ENCODE measurements at places on chromosomes 6 and 20.

GRCh38 chr6:119535332-119535731 is 185.8 kb upstream of the MAN1A1 start:
- no peak for DNase-seq

DNA sequence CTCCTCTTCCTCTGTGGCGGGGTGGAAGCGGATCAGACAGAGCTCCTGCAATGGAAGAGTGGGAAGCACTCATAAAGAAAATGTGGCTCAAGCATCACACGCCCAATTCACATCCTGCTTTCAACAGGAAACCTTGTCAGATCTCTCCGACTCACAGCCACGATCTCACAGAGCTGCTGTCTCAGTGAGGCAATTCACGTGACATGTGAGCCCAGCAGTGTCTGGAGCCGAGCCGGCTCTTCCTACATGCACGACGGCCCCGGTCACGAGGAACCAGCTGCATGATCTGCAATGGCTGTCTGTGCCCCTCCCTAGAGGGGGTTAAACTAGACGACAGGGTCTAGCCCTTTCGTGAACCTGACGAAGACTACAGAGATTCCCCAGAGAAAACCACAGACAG is 29.5 kb upstream of the TCFL5 start:
- no peak for DNase-seq

DNA sequence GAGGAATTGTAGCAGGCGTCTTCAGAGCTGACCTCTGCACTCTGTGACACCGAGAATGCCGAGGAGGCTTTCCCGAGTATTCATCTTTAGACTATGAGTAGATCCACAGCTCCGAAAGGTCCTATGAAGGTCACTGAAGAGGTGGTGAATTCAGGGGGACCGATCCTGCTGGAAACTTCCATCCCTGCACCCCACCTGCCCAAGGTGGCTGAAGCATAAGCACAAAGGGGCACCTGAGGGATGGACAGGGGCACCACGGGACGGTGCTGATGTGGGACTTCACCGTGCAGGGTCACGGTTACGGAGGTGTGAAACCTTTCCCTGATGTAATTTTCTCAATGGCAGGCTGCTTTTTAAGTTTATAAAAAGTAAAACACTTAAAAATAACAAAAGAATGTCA is 24.4 kb downstream of the DIDO1 start:
- no peak for DNase-seq

- no peak for DNase-seq
Observed at GRCh38 chr6:150835620-150836019, 29.9 kb upstream of the MTHFD1L start.

GRCh38 chr20:51749674-51750036 is 18.5 kb downstream of the ATP9A start:
- DNase-seq, result no peak

DNA sequence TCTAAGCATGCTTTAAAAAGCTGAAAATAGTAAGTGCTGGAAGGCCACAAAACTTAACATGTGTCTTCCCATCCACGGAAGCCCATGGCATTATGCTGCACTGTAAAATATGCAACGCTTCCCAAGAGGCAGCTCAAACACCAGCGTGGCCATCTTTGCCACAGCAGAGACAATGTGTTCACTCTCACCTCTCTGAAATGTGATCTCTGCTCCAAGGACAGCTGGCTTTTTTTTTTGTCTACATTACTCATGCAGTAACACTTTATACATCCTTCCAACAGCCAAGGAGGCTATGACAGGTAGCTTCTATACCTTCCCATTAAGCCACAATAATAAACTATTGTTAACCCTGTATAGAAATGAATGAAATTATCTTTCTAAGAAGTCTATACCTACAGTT is 49.2 kb downstream of the BLOC1S5 start:
- no peak for DNase-seq
